ENCODE measurements at places on chromosomes 3 and 15. TPM values are rescaled to one million over a fixed set of nuclear protein-coding genes. Genes with fewer than 3 reads are reported as not detected.

The CTSH gene
- total RNA-seq, result 3.6 TPM

The PTH1R gene
- total RNA-seq, result not detected

The CA12 gene
- total RNA-seq, result 1.1 TPM

The SLC12A8 gene
- 0.80 TPM for total RNA-seq

The COL7A1 gene
- total RNA-seq, result 0.14 TPM

The TBC1D23 gene
- total RNA-seq, result 51.7 TPM

The GNAI2 gene
- total RNA-seq, result 492 TPM

Measured in thoracic aorta endothelial cell (primary cell).